ENCODE measurements at places on chromosomes 11 and 22.

GRCh38 chr22:24494528-24495364 lies at the start of gene UPB1:
Gene UPB1 (plus strand): TSS chr22:24495332. CDS start chr22:24495404, 72 bp downstream.
- no peak for DNase-seq

GRCh38 chr11:84722583-84723108 lies 904.5 kb downstream of the DLG2 start:
- DNase-seq, result no peak

- DNase-seq, result no peak
These were observed 195.4 kb downstream of the METTL15 start for GRCh38 chr11:28303477-28304191.

DNA sequence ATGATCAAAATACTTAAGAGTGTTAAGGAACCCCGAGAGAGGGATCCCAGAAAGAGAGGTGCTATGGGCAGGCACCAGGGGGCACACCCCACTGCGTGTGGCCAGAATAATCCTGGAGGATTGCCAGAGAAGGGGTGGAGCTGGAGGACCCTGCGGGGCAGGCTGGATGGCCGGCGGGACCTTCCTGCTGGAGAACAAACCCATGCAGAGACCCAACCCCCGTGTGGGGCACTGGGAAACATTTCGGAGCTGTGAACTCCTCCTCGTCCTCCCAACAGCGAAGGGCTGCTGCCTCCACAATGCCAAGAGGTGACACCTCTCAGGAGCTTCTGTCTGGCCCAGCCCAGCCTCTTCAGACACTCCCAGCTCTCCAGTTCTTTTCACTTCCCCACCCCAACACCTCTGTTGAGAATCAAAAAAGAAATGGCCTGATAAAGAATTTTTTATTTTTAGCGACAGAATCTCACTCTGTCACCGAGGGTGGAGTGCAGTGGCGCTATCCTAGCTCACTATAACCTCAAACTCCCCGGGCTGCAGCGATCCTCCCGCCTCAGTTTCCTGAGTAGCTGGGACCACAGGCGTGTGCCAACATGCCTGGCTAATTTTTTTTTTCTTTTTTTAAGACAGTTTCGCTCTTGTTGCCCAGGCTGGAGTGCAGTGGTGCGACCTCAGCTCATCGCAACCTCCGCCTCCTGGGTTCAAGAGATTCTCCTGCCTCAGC lies 25.6 kb downstream of the RHOD start:
- no peak for DNase-seq

Data from NCI-H1436 treated with DMSO at 0.1 percent for 48 hours (cell line).